T-helper 2 cell (primary cell): ENCODE measurements at places on chromosomes 1 and 21.
A peak's percentile ranks its signal among the peaks of the same experiment; 100 is the strongest.

DNA sequence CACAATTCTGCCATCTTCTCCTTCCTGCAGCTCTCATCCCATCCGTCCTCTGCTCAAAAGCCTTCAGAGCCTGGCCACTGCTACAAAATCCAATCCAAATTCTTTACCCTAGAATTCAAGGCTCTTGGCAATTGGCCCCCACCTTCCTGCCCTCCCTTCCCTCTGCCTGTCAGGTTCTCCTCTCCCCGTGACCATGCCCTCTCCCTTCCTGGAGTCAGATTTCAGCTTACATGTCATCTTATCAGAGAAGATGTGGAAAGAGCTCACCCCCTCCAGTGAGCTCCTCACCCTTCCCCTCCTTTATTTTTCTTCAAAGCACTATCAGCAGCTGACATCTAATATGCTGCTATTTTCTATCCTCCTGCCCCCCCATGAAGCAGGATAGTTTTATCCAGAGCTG lies 86.9 kb downstream of the GRIK3 start:
- no peak for DNase-seq

DNA sequence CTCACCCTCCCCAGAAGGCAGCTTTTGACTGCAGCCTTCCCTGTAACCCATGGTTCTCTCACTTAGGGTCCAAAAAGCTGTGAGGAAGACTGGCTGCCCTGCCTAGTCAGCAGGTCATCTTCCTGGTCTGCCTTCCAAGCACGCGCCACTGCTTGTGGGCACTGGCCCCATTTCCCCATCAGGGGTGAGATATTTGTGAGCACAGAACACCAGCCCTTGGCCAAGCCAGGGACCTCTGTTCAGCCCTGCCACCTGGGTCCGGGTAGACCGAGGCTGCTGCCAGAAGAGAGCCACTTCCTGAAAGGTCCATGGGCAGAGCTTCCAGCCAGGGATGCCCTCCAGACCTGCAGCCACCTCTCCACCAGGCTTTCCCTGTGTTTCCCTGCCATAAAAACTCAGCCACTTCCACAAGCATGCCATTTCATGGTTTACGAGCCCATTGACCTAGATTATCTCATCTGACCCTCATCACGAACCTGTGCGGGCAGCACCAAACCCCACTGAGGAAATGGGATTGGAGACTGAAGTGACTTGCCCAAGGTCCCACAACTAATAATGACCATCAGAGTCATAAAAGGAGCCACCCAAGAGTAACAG lies 40.5 kb downstream of the GLIS1 start:
- DNase-seq, result no peak

GRCh38 chr21:39176271-39176709 lies 7.0 kb downstream of the PSMG1 start:
- DNase-seq, result no peak

- no peak for DNase-seq
Measured at GRCh38 chr1:158951956-158952355, 20.6 kb downstream of the PYHIN1 start.

DNA sequence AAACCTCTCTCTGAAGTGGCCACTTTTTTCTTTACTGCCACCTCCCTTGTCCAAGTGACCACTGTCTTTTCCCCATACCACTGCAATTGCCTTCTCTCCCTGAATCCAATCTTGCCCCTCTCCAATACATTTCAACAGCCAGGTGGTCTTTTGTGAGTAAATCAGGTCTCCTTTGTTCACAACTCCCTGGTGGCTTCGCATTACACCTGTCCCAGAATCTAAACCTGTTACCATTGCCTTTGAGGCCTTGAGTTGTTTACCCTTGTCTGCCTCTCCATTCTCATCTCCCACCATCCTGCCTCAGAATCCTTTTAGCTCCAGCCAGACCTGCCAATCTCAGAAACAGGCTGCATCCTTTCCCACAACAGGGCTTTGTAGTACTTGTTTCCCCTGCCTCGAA lies 21.8 kb upstream of the DYNLT5 start:
- DNase-seq, result no peak

- peak; percentile 42 for DNase-seq
Measured at GRCh38 chr1:180192172-180192571, 37.5 kb downstream of the QSOX1 start.

- DNase-seq, result no peak
Measured at GRCh38 chr21:28418726-28419514, 573.8 kb downstream of the LTN1 start.

GRCh38 chr1:226660410-226661182 lies 78.5 kb downstream of the ITPKB start:
- no peak for DNase-seq

GRCh38 chr1:160154790-160155189 lies 3.4 kb downstream of the ATP1A4 start:
- DNase-seq, result no peak

GRCh38 chr1:201139756-201140155 lies 12.8 kb upstream of the ASCL5 start:
- no peak for DNase-seq

GRCh38 chr1:73042403-73042802 lies 760.1 kb upstream of the NEGR1 start:
- no peak for DNase-seq

DNA sequence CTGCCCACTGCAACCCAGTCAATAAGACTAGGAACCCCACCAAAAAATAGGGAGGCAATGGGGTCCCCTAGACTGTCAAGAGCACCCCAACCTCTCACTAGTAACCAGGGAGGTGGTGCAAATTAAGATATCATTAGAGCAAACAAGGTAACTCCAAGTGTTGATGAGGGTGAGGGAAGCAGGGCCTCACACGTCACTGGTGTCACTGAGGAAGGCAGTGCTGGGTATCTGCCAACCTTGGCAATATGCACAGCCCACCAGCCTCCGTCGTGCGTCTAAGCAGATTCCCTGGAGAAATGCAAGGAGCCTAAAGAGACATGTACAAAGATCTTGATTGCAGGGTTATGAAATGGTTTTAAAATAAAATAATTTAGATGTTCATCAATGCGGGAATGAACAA lies 3.8 kb downstream of the UBASH3A start:
- no peak for DNase-seq

DNA sequence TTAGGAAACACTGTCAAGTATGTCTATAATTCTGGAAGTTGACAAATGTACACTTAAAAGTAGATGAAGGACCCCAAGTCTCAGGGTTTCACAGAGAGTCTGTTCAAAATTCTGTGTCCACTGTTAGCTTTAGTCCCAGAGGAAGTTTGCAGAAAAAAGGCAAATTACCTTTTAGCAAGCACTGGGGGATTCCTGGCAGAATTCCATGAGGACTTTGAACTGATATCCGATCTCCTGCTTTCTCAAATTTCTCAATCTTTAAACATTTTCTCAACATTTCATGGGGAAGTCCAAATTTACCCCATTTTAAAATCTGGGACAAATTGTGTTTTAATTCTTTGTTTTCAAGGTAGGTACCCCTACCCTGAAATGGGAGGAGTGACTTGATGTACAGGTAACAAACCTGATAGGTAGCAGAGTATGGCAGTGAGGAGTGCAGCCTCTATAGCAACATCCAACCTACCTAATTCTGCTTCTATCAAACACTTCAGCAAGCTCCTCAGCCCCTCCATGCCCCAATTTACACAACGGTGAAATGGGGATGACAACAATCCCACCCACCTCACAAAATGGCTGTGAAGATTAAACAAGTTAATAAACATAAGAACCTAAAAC lies 344.9 kb downstream of the OMA1 start:
- DNase-seq, result no peak

DNA sequence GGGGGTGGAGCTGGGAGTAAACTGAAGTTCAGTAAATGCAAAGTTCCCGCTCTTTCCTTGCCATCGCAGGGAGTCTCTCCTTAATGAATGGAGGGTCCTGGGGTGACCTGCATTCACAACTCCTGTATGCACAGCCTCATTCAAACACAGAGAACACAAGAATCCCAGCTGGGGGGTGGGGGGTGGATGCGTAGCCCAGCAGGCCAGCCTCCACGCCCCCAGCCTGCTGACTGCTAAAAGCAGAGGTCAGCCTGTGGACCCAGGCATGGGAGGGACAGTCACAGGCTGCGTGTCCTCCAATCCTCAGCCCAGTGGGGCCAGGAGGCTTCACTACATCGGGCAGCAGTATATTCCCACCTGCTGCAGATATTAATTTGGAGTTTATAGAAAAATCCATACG lies 263.1 kb downstream of the GRIK3 start:
- no peak for DNase-seq

DNA sequence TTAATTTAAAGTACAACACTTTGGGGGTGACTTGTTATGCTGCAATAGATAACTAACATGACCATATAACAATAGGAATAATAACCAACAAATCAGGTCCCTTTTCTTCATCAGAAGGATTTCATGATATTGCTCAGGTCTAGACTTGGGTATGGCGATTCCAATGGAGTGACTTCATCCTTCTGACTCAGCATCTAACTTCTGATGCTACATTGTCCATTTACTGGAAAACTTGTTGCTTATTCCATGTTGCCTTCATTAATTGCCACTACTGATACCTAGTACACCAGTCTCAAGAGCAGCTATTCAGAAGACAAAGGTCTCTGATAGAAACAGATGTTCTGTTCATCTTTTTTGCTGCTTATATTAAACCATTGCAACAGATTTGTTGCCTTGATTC lies 324.3 kb downstream of the TGFB2 start:
- no peak for DNase-seq

GRCh38 chr1:55012661-55013060 lies 13.9 kb downstream of the BSND start:
- no peak for DNase-seq

- no peak for DNase-seq
Measured at GRCh38 chr1:186486061-186486460, 25.1 kb upstream of the PDC start.

GRCh38 chr1:204377800-204378668 lies 18.3 kb upstream of the PLEKHA6 start:
- DNase-seq, result peak; percentile 27

DNA sequence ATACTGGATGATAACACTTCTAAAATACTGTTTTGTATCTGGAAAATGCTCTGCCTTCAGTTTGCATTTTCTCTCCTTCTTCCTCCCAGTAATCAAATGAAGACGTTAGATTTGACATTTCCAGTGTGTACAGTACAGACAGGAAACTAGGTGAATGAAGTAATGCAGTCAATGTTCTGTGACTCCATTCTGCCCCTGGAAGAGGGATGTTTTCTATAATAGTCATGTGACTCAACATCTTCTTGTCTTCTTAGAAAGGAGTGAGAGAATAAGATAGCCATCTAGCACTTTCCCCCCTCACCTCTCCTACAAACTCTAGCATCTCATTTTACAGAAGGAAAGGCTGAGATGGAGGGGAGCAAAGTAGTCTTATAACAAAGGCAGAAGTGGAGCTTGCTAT lies 77.6 kb downstream of the DDR2 start:
- DNase-seq, result no peak

DNA sequence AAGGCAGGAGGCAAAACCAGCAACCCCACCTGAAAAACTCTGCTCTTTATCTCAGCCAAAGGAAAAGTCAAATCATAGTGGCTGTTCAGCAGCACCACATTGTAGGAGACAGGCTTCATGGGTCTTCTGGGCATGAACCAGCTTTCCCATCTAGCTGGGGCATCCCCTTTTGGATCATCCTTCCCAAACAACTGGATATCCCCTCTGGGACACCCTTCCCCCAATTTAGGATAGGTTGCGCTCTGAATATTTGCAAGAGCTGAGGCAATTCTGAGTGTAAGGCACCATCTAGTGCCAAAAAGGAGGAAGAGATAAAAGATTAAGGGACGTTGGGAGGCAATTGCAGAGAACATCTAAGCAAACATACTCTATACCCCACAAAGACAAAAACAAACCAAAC lies 295.8 kb downstream of the MATN1 start:
- DNase-seq, result no peak

DNA sequence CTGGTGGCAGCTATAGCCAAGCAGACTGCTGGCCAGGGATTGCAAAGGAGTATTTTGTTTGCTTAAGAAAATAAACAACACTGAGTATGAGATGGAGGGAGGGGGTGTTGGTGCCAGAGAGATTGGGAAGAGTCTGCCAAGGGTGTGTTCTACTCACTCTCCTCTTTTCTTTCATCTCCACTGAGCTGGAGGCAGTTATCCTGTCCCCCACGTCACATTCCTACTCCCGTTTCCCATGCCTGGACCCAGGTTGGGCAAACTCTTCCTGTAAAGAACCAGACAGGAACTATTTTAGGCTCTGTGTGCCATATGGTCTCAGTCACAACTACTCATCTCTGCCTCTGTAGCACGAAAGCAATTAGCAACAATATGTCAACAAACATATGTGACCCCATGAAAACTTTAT lies 1.4 kb upstream of the IL24 start:
- no peak for DNase-seq

DNA sequence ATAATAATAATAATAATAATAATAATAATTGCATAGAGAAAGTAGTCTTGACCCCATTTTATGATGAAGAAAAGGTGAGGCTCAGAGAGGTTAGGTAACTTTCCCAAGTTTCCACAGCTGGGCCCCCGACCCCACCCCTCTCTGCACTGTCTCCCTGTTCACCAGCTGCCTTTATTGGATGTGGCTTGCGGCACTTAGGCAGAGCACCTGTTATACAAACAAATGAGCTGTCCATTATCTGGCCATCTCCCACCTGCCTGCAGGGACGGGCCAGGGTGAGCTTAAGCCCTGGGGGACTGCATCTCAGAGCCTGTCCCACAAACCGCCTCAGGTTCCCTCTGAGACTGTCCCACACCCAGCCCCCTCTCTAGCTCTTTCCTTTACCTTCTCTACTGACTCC lies 10.1 kb upstream of the EFNA1 start:
- DNase-seq, result no peak

DNA sequence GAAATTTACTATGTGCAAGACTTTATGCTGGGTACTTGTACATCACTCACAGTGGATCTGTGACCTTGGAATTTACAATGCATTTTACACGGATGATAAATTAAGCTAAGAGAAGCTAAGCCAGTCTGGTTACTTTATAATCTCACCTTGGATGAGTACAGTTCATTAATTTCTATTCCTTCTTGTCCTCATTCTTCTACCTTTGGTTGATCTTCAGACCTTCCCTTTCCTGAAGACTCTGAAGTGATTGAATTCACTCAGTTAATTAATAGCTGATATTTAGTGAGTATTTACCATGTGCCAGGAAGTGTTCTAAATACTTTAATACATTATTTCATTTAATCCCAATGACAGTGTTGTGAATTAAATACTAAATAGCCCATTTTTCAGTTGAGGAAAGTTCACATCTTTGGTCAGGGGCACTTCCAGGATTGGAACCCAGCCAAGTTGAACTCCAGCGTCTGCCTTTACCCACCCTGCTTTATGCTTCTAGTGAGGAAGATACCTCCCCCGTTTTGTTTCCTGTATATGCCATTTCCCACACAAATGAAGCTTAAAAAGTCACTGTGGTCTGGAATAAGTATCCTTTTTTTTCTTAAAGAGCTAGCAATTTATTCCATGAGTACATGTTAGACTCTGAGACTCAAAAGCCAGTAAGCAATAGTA lies 146.6 kb downstream of the TLR5 start:
- no peak for DNase-seq

- DNase-seq, result no peak
Measured at GRCh38 chr21:36602735-36603134, 96.2 kb upstream of the SIM2 start.

GRCh38 chr1:221781102-221781755 lies 39.3 kb upstream of the DUSP10 start:
- DNase-seq, result no peak
